GM12878 (cell line): ENCODE measurements at places on chromosomes 4 and X. TPM values are rescaled to one million over a fixed set of nuclear protein-coding genes. Genes with fewer than 3 reads are reported as not detected.

The ENPEP gene
- not detected in 2 replicates for polyA plus RNA-seq

GRCh38 chr4:71217688-71218087 is 121.1 kb upstream of the SLC4A4 start:
- DNase-seq: no peak

- no peak for DNase-seq
Observed at GRCh38 chr4:184896868-184897715, 71.3 kb upstream of the ACSL1 start.

DNA sequence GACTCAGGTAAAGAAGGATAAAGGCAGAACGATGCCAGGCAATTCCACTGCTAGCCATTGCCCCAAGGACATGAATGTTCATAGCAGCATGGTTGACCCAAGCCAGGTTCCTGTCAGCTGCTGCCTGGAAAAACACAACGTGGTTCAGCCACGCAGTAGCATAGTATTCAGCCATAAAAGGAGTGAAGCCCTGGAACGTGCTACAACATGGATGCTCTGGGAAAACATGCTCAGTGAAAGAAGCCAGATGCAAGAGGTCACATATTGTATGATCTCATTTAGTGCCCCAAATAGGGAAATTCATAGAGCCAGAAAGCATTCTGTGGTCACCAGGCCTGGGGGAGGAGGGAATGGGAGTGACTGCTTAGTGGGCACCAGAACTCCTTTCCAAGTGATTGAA is 129.8 kb downstream of the GPR143 start:
- no peak for DNase-seq

GRCh38 chr4:48683784-48684666 is 96.1 kb downstream of the FRYL start:
- DNase-seq: no peak
